Stimulated activated CD8-positive, alpha-beta memory T cell treated with anti-CD3 and anti-CD28 coated beads, Interleukin-4, amount 100 ng/mL, for 4 hours (primary cell): ENCODE measurements at places on chromosomes 16 and 17.

DNA sequence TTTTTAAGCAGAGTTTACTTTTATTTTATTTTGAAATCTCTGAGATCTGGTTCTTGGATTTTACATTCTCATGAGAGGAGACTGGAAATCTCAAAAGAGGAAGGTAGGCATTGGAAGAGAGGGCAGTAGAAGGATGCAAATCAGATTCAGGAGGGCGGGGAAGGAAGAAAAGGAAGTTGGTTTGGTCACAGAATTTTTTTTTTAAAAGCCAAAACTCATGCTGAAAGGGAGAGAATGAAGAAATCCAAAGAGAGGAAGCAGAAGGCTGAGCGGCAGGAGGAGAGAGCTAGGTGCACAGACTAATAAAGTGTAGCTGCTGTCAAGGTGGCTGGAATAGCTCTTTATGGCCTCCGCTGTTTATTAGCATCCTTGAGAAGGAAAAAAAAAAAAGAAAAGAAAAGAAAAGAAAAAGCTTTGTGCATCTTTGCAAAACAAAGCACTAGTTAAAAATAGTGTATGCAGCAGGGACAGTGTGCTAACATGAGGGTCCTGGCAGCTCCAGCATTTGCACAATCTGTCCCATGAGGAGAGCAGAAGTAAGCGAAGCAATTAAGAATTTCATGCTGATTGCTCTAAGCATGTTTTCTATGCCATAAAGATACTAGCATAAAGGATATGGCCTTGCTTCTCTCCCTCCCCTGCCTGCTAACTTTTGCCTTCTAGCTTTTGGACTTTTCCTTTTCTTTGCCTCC lies 194.2 kb downstream of the ZFHX3 start:
- DNase-seq = no peak

DNA sequence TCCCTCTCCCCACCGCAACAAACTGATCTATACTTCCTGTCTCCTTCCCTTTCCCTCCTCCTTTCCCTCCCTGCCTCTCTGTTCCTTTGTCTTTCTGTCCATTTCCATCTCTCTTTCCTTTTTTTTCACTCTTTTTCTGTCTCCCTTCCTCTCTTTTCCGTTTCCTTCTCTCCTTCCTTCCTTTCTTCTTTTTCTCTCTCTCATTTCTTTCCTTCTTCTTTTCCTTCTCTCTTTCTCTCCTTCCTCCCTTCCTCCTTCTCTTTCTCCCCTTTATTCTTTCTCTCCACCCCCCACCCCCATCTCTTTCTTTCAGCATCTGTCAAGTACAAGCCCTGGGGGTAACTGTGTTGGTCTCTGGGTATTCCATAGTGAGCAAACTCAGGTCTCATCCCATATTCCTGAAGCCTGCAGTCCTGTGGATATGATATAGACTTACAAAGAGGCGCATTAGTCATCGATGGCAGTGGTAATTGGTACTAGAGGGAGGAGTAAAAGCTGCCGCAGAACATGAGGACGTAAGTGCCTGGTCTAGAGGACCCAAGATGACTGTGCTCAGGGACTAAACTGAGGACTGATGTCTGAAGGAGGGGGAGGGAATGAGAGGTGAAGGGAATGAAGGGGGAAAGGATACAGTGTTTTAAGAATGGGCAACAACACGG lies 50.4 kb downstream of the VAT1L start:
- no peak for DNase-seq

DNA sequence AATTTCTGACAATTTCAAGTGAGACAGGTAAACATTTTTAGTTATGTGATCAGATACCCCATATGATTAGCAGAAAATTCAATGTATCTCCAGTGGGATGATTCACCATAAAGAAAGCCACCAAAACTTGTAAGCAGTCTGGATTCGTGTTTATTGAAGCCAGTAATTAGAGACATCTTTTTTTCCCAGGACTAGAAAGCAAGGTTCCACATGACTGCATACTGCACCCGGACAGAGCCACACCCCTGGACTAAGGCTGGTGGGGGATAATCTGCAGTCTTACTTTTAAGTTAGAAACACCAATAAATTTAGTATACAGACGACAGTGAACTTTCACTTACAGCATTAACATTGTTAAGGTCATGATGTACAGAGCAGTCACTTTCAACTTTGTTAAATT lies 24.2 kb upstream of the CMTM4 start:
- DNase-seq = no peak

- DNase-seq = no peak
Measured at GRCh38 chr17:78241277-78242023, 10.0 kb downstream of the TMEM235 start.

DNA sequence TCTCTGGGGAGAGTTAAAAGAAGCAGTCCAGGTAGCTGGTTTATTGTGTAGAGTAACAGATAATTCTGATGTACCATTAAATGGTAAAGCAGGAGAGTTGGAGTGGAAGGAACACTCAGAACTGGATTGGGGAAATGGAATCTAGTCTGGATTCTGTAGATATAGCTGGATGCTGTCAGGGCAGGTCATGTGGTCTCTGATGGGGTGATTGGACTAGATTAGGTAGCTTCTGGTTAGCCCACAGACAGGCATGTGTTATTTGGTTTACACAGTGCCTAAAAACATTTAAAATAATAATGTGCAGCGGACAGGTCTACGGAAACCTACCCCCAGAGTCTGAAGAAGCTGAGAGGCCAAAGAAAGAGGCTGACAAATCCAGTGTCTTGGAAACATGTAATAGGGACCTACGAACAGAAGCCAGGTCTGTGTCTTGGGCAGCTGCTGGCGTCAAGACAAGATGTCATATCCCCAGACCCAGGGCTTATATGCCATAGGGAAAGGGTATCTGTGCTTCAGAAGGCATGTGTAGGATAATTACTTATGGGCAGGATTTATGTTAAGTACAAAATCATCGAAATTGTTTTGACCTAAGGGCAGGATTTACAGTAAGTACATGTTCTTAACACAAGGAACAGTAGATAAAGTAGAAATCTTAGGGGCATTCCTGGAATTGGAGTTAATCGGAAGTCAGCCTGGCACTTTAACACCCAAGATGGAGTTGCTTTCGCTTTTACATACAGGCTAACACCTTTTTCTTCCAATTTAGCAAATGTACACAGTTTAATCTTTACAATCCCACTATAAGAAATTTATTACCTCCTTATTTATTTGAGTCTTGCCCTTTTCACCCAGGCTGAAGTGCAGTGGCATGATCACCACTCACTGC lies 12.4 kb downstream of the LUC7L3 start:
- DNase-seq = no peak

- DNase-seq = no peak
Measured at GRCh38 chr17:75240394-75241142, 20.8 kb downstream of the GGA3 start.

DNA sequence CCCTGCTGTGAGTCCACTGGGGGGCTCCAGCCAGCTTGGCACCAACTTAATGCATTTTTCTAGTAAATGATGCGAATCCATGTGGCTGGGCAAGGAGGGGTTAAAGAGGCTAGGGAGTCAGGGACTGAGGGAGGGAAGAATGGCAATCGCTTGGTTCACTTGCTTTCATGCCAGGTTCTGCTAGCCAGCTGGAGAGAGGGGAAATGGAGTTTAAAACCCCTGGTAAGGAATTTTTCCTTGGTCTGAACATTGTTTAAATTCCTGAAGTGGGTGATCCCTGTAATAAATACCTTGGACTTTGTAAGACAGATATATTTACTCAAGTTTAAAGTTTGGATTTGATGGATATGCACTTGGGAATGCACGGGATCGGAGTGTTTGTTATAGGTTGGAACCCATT lies 22.8 kb downstream of the ANKFN1 start:
- DNase-seq = no peak

DNA sequence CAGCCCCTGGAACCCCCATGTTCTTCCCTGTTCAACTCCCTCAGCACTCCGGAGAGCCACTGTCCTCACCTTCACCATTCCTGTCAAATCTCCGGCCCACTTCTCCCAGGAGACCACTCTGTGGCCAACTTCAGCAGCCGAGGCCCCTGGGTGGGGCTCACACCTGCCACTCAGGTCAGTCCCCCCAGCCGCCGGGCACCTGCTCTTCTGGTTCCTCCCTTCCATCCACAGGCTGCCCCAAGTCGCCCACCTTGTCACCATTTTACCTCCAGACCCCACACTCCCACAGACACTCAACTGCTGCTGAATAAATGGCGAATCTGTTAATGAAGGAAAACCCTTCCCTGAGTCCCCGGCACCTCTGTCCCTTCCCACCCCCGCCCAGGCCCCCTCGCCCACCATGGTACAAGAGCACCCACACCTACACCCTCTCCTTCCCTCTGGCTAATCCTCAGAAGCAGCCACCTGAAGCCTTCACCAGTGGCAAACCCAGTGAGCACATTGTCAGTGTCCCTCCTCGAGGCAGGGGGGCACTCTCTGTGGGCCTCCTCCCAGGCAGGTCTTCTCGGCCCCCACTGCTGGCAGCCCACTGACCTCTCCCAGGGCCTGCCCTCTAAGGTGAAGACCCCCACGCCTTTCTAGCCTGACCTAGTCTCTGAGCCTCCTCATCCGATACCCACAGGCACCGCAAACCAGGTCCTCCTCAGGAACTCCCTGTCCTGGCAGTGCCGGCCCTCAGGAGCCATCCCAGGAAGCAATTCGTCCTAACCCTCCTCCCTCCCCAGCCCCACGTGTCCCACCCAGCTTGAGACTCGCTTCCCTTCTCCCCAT lies 8.2 kb downstream of the CANT1 start:
- DNase-seq = no peak

DNA sequence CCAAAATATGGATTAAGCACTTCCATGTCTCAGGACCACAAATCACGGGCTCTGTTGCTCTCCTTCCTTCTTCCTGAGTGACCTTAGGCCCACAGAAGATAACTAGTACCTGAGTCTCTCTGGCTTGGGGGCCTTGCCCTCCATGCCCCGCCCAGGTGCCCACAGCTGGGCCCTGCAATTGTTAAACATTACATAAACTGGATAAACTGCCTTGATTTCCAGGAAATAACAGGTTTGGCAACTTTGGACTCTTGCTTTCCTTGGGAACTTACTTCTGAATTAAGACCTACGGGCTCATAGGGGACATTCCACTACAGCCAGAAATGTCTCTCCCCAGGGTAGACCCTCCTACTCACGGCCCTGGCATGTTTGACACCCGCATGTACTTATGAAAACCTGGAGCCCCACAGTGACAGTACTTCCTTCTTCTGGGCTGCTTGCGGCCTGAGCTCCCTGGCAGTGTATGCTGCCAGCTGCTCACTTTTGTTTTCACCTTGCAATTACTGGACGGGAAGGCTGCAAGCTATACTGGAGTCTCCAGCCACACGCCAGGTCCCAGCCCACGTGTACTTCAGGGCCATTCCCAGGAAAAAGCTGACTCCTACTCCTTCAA lies 2.3 kb upstream of the UBALD2 start:
- no peak for DNase-seq

DNA sequence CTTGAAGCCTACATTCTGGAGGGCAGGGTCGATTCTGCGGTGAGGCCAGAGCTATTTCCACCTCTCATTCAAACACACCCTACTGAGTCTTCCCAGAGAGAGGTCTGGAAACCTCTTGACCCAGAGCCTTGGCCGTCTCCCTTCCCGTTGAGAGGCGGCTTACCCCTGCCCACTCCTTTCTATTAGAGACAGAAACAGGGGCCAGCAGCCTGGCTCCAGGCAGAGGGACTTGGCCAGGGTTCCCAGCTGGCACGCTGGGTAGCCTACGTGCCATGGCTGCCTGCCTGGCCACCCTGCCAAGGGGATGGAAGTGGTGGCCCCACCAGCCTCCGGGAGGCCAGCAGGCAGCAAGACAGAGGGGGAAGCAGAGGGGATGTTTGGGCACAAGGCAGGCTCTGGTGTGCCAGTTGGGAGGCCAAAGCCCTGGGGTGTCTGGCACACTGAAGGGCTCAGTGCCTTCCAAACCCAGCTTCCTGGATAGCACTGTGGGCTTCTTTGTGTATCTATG lies 6.0 kb downstream of the STAC2 start:
- no peak for DNase-seq

GRCh38 chr16:15434425-15435215 lies at the start of gene BMERB1:
TSS of gene BMERB1 (plus strand) at chr16:15434588. CDS start at chr16:15434654, 66 bp downstream.
- DNase-seq = peak; percentile 20

- no peak for DNase-seq
Measured at GRCh38 chr17:74427763-74428153, 4.1 kb upstream of the GPRC5C start.

DNA sequence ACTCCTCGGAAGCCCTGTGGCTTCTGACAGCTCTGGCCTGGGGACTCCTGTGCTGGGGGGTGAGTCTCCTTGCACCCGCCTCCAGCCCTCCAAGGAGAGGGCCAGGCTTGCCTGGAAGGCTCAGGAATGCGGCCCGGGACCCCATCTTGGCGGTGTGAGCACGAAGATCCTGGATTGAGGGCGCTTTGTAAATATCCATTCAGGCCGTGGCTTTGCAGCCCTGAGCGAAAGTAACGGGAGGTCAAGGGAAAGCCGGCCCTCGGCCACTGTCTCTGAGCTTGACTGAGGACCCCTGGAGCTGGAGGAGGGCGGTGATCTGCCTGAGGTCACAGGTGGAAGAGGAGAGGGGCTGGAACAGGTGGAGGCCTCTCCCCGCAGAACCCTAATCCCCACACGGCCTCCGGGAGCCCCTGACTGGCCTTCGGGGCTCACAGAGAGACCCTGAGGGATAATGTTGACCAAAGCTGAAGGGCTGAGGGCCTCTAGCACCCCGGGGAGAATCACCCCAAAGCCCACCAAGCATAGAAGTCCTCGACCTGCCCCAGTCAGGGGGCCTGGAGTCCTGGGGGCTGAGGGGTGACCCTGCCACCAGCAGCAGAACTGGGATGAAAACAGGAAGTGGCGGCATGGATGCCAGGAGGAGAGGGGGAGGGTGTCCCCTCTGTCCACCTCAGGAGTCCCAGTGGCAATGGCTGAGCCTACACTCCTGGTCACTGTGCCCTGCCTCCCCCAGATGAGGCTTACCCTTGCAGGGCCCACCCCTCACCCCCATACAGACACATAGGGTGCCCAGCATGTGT lies 8.3 kb upstream of the RASD1 start:
- DNase-seq = no peak

DNA sequence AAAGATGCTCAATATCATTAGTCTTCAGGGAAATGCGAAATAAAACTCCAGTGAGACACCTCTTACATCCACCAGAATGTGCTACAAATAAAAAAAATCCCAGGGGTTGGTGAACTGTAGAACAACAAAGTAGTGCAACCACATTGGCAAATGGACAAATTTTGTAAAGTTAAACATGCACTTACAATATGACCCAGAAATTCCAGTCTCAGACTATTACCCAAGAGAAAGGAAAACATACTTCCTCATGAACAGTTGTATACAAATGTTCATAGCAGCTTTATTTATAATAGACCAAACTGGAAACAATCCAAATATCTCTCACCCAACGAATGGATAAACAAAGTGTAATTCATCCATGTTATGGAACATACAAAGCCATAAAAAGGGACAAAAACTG lies 239.5 kb downstream of the ABCC12 start:
- DNase-seq = no peak
